ENCODE measurements at places on chromosomes 4 and X.

DNA sequence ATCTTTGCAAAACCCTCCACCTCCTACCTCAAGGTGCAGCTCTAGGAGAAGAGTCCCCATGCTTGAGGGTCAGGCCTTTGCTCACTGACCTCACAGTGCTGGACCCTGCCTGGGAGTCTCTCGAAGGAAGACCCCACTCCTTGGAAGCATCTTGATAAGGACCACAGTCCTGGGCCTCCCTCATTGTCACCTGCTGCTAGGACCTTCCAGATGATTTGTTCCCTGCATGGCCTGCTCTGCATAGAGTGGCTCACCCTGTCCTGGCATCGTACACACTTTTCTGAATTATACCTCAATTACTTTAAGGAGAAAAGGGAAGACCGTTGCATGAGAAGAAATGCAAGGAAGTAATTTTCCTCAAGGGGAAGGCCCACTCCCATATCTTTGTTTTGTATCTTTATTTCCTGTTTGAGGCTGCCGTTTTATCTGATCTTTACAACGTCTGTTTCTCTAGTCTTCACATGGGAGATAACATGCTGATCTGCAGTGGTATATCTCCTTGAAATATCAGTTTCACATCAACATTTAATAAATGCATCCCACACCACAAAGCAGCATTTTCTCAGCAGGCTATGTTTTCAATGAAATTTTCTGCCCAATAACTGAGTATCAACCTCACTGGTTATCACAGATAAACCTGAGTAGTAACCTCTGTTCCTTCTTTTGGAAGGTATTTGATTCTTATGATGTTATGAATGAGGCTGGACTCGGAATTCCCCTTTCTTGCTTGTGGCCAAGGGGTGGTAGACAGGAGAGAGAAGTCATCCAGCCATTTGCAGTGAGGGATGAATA lies 15.0 kb upstream of the AKAP17A start:
- no peak for DNase-seq

DNA sequence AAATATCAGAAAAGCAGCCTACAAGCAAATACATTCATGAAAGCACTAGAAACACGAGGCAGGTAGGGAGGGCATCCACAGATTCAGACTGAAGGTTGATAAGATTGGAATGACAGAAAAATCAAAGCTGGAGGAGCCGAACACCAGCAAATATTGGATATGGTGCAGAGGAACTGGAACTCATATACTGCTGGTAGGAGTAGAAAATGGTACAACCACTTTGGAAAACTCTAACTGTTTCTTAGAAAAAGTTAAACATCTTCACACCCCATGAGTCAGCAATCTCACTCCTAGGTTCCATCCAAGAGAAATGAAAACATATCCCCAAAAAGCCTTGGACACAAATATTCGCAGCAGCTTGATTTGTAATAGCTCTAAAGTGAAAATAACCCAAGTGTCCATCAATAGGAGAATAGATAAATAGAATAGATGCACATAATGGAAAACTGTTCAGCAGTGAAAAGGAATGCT lies 27.1 kb downstream of the CD99L2 start:
- no peak for DNase-seq

GRCh38 chr4:88134536-88135355 lies 23.7 kb downstream of the ABCG2 start:
- no peak for DNase-seq

- no peak for DNase-seq
Measured at GRCh38 chr4:98377559-98377958, 116.4 kb downstream of the RAP1GDS1 start.

DNA sequence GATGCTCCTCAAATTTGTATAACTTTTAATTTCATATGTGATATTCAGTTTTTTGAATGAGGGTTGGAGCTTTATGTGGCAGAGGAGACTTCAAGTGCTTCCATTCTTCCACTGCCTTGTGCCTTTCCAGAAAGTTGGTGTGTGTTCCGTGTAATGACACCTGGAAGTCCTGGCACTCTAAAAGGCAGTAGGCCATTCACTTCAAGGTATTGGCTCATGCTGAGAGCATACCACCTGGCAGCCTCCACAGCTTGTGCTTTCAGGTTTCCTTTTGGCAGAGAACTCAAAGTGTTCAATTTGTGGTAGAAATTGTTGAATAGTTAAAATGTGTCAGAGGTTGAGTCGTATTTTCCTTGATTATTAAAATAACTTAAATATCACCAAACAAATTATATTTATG lies 49.6 kb downstream of the GRIA2 start:
- DNase-seq: no peak

GRCh38 chr4:152486429-152487389 lies 49.2 kb downstream of the FBXW7 start:
- DNase-seq: no peak

DNA sequence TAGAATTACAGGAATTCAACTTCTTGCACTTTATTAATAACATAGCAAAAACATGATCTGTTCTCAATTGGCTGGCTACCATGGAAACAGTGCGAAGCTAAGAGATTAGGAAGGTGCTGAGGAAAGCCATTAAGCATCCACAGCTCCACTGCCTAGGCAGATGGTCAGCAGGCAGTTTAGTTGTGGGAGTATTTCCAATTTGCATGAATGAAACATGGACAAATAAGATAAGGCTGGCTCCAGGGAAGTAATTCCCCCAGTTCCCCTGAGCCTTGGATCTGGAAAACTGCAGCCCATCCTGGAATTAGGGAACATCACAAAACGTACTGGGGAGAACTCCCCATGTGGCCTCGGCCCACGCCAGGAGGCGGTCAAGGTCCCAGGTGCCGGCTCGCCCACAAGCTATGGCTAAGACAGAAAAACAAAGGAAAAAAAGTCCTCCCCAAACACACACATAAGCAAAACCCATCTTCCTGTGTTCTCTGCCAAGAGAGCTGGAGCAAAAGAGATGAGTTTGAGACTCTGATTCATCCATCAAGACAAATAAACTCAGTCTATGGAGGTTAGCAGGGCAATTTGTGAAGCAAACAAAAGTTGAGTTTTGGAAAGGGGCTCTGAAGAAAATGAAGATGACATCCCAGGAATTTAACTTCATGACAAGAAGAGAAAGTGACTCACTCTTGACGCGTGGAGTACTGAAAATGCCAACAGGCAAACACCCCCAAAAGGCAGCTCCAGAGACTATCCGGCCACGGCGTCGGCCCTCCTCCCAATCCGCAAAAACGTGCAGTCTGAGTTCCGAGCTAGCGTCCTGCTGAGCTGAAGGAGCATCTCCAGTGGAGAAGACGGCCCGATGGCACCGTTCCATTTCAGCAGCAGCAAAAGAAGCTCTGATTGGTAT lies 45.1 kb downstream of the IGFBP7 start:
- no peak for DNase-seq

- no peak for DNase-seq
Measured at GRCh38 chrX:75061701-75062100, 94.4 kb downstream of the ABCB7 start.

- no peak for DNase-seq
Measured at GRCh38 chrX:111131572-111131971, 35.6 kb downstream of the PAK3 start.

- no peak for DNase-seq
Measured at GRCh38 chrX:41338436-41338835, 4.5 kb downstream of the DDX3X start.

- DNase-seq: no peak
Measured at GRCh38 chr4:101792056-101792590, 1.6 kb downstream of the BANK1 start.

DNA sequence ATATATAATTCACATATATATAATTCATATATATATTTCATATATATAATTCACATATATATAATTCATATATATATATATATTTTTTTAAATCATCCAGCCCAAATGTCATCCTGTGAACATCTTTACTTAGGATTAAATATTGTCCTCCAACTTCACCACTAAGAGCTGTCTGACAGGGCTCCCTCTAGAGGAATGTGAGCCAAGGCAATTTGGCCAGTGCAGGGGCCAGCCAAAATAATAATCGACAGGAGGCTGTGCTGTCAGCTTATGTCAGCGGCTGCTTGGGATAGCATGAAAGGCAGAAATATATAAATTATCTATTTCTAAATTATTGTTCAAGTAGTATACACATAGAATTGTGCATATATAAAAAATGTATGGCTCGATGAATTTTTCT lies 29.5 kb downstream of the EGFL6 start:
- DNase-seq: no peak

DNA sequence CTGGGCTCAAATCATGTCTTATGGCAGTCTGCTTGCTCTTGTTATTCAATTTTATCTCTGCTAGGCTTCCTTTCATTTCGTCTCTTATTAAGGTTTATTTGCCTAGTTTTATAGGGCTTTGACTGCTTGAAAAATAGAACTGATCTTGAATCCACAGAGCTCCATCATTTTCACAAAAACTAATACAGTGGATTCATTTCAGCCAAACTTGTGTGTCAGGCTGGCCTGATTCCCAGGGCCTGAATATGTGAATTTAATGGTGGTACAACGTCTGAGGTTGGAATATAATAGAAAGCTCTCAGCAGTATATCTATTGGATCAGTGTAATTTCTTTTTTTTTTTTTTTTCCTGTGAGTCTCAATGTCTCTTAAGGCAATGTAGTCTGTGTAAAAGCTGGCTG lies 123.3 kb downstream of the POU4F2 start:
- no peak for DNase-seq

DNA sequence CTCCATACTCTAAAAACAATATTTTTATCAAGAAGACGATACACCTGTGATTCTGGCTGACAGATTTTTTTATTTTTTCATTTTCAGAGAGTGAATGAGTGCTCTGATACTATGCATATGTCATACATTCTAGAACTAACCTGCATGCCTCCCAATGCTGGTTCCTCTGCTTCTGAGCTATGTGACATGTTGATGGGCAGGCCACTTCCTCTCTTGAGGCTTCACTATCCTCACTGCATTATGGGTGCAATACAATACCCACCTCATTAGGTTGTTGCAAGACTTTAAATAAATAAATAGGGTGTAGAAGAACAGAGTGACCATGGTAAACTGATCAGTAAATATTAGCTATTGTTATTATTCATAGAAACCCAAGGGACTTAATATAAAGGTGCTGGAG lies 408.3 kb downstream of the HNRNPD start:
- no peak for DNase-seq

GRCh38 chrX:132738951-132739350 lies 219.5 kb downstream of the HS6ST2 start:
- DNase-seq: no peak

- peak; percentile 49 for DNase-seq
Measured at GRCh38 chr4:86452924-86453531, 93.2 kb upstream of the MAPK10 start.

- no peak for DNase-seq
Measured at GRCh38 chr4:140070973-140071372, 83.0 kb downstream of the MAML3 start.

DNA sequence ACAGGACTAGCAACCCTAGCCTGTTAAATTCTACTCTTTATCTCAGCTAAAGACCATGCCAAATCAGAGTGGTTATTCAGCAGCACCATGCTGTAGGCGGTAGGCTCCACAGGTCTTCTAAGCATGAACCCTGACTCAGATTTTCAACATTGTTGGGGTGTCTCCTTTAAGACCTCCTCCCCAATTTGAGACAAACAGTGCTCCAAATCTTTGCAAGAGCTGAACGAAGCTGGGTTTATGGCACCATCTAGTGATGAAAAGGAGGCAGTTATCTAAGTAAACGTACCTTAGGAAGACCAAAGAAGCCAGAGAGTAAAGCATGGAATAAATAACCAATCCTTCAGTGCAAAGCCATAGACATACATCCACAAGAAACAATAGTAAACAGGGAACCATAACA lies 334.5 kb upstream of the SLC7A11 start:
- DNase-seq: no peak

DNA sequence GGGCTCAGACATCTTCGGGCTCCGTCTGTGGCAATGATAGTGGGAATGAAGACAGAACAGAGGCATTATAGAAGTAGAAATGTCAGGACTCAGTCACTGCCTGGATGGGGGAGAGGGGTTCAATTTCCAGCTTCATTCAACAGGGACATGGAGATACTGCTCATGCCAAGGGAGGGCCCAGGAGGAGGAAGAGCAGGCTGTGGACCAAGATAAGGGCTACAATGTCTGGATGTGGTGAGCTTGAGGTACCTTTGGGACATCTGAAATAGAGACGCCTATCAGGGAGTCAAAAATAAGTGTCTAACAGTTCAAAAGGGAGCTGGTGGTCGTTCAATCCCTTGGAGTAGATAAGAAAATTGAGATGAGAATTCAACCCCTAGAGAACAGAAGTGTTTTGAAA lies 34.5 kb downstream of the ELF4 start:
- DNase-seq: no peak

DNA sequence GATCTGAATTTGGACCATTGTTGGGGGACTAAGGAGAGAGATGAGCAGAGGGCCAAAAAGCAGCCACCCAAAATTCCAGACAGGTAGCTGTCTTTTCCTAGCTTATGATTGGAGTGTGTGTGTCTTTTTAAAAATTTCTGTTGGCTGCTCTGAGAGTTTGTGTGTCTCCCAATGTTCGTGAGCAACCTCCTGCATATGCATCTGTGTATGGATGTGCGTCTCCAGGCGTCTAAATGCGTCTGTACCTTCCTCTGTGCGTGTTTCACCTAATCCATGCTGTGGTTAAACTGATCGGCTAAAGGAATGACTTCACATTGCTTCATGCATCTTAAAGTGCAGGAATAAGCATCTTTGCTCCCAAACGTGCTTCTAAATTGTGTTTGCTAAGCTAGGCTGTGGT lies 65.5 kb upstream of the LAS1L start:
- no peak for DNase-seq

- no peak for DNase-seq
Measured at GRCh38 chr4:94377294-94377693, 34.7 kb upstream of the HPGDS start.
